ENCODE measurements at places on chromosomes 3 and 15.

GRCh38 chr3:29144807-29145206 lies 136.1 kb upstream of the RBMS3 start:
- no peak for DNase-seq

DNA sequence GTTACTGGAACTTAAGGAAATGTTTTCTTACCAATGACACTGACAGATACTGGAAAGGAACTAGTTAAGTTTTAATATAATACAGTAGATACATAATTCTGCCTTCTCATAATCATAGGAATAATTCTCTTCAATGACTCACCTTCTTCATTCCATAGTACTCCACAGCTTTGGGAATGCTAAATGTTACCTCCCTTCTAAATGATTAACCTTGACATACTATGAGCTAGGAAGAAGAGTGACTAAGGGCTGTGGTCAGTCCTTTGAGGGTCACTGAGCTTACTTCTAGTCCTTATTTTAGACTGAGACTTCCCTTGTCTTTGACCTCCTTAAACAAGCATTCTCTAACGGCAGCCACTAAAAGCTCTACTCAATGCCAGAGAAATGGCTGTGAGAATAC lies 69.6 kb upstream of the PPIB start:
- no peak for DNase-seq

- DNase-seq: no peak
Observed at GRCh38 chr3:111923806-111924205, 55.0 kb upstream of the ABHD10 start.

DNA sequence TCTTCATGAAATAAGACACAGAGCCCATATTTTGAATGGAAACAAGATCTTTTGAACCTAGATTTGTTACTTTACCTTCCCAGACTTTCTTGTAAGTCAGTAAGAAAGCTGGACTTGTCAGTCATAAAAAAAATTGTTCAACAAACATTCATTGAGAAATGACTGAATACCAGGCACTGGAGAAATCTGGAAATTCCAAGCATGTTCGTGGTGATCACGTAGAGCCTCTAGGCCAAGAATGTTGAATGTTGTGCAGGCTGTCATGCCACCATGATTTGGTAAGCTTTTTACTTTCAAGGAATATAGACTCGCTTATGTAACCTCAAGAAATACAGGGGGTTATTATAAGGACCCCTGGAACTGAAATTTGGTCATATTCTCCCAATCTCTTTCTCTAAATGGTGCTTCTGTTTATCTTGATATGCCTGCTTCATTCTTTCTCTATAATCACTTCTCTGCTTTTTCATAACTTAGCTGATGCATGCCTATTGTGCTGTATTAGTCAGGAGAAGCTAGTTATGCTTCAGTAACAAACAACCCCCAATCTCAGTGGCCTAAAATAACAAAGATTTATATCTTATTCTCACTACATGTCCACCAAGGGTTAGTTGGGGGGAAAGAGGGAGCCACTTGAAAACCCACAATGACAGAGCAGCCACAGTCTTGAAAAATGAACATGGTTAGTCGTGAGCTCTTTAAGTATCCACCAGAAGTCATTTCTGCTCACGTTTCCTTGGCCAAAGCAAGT lies 3.4 kb upstream of the TPM1 start:
- no peak for DNase-seq

GRCh38 chr3:121072133-121072532 lies 164.1 kb downstream of the STXBP5L start:
- DNase-seq: no peak

DNA sequence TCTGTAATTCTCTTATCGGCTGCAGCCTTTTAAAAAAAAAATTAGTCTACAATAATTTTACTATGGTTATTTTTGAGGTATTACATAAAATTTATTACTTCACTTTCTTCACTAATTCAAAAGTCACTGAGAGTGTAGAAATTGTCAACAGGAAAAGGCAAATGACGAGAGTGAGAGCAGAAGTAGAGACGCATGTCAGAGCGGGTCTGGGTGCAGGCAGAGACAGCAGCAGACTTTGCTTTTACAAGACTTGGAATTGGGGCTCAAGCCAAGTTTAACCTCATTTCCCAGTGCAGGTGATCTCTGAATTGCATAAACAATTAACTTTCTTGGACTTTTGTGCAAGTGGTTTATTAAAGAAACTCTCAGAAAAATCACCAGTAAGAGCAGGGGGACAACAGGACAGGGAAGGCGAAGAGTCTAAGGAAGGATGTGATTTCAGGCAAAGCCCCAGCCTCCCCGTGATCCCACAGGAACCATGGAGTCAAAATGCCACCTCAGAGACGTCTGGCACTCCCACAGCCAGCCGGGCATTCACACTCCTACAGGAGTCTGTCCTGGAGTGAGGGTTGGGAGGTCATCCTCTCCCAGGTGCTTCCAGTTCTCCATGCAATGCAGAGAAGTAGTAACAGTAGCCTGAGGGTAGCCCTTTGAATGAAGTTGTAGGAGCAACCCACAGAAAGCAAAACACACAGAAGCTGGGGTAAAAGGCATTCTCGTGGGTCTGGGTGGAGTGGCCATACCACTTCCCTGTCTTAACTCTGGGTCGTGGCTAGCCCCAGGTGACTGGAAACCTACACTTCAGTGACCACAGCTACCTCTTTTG lies 274.0 kb upstream of the TGFBR2 start:
- DNase-seq: no peak

- DNase-seq: no peak
Observed at GRCh38 chr3:159645874-159646273, 342.8 kb upstream of the IL12A start.

- DNase-seq: no peak
Observed at GRCh38 chr3:100871306-100871705, 121.9 kb downstream of the ABI3BP start.

Measured in NCI-H1930 (cell line).